ENCODE measurements at places on chromosomes 11 and 22.

- H3K27ac ChIP-seq = no peak overlapping the region
- H3K36me3 ChIP-seq = no peaks in the 10 kb centered on the region
- H3K27me3 ChIP-seq = no peaks in the 10 kb centered on the region
These were observed 44.0 kb downstream of the KIAA1671 start for GRCh38 chr22:24996420-24996952.

DNA sequence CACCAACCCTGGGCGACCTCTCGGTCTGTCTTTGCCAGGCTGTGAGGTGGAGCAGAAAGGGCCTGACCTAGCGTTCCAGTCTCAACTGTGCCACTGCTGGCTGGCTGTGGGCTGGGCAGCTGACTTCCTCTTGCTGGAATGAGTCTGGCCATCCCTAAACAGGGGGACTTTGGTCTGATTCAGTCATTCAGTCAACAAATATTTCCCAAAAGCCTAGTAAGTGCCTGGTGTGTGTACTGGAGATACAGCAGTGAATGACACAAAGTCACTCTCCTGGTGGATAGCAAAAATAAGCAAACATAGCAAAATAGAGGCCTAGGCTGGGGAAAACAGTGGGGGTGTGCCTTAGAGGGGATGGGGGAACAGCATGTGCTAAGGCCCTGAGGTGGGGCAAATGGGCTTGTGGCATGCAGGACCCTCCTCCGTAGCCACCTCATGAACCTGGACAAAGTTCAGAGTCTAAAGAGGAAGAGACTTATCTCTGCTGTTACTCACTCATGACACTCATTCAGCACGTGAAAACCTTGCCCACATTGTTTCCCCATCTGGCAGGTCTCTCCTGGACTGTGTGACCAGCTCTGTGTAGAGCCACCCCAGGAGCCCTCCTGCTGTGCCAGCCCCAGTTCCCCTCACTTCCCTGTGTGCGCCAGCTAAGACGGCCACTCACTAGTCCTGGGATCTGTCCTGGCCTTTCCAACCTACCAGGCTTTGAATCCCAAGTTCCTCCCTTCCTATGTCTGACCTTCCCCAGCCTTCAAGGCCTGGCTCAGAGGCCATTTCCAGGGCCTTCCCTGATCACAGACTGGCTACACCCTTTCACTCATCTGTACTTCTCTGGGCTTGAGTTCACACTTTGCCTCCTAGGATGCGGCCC is 4.7 kb downstream of the GUCD1 start:
- H3K27me3 ChIP-seq = no peaks in the 10 kb centered on the region
- DNase-seq = peak; percentile 36
- H3K27ac ChIP-seq = no peak overlapping the region

- peaks cover 30% of the 10 kb centered on the region for H3K27me3 ChIP-seq
- no peak for DNase-seq
- no peak overlapping the region for H3K27ac ChIP-seq
- no peaks in the 10 kb centered on the region for H3K36me3 ChIP-seq
- no peak overlapping the region for H3K4me3 ChIP-seq
These were observed 30.1 kb downstream of the CACNA1I start for GRCh38 chr22:39600491-39601179.

DNA sequence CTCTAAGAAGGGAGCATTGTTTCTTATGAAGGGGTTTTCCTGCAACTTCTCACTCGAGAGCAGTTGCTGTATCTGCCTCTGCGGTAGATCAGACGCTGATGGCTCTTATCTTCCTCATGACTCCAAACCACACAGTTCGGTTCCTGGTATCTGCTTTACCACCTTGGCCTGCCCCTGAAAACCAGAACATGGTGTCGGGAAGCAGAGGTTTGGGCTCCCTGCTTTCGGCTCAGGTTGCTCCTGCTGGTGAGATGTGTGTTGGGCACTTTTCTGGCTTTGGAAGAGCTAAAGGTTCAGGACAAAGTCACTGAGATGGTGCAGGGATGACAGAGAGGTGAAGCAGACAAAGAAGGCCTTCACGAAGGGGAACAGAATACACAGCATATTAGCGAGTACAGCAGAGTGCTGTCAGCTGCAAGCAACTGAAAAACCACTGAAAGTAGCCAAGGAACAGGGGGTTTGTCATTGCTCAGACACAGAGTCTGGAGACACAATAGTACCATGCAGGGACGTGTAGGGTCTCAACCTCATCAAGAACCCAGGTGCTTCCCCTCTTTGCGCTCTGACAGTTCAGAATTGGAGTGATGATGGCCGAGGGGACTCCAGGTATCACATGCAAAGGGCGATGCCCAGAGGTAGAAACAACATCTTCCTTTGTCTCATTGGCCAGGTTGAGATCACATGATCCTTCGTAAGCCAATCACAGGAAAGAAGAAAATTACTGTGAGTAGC is 11.9 kb upstream of the CSF2RB start:
- H3K4me3 ChIP-seq = no peak overlapping the region
- peaks cover 57% of the 10 kb centered on the region for H3K27me3 ChIP-seq
- no peaks in the 10 kb centered on the region for H3K4me1 ChIP-seq
- DNase-seq = no peak
- H3K36me3 ChIP-seq = no peaks in the 10 kb centered on the region
- H3K27ac ChIP-seq = no peak overlapping the region

DNA sequence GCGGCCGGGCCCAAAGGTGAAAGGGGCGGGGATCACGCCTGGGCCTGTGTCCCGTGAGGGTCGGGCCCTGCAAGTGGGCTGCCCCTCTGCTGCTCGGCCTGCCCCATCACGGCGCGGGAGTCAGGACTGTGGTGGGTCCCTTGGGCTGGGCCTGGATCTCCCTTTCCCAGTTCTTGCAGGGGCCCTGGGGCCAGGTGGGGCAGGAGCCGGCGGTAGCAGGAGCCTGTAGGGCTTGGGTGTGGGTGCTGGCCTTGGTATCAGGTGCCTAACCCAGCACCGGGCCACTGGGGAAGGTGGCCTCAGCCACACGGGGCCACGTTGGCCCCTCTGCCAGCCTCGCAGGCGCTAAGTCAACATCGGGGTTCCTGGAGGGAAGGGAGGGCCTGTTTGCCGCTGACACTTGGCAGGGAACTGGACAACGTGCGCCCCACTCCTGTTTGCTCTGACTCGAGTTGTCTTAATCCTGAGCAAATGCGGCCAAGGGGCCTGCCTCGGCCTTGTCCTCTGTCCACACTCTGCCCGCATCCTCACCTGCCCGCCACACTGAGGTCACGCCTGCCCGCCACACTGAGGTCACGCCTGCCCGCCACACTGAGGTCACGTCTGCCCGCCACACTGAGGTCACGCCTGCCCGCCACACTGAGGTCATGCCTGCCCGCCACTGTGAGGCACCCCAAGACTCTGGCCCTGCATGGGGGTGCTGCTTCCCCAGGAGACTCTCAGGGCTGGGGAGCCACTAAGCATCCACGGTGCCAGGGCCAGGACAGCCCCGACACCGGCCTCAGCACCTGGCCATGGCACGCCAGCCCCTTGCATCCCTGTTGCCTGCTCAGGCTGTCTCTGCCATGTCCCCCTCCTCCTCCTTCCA is 14.2 kb upstream of the MUC5B start:
- H3K27me3 ChIP-seq = no peaks in the 10 kb centered on the region
- no peak overlapping the region for H3K4me3 ChIP-seq
- DNase-seq = no peak
- H3K36me3 ChIP-seq = no peaks in the 10 kb centered on the region
- no peak overlapping the region for H3K27ac ChIP-seq
